ENCODE measurements at places on chromosomes 7 and 10. TPM values are rescaled to one million over a fixed set of nuclear protein-coding genes. Genes with fewer than 3 reads are reported as not detected.
A peak's percentile ranks its signal among the peaks of the same experiment; 100 is the strongest.

Gene VAX1
- not detected for total RNA-seq

Gene ST8SIA6
- 1.1 TPM for total RNA-seq

DNA sequence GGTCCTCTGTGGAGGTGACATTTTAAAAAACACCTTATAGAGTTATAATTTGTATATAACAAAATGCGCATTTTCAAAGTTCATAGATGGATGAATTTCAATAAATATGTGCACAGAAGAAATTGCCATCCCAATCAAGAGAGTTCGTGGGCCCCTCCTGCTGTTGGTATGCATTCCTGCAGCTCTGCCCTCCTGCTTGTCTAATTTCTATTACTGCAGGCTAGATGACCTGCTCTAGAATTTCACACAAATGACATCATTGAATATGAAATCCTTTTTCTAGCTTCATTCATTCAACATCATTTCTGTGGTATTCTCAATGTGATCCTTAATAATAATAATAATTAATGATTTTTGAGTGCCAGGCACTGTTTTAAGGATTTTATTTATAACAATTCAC, 348.2 kb downstream of the SDK1 start:
- no peak for DNase-seq

GRCh38 chr10:78992333-78992732, 76.4 kb upstream of the ZMIZ1 start:
- no peak for DNase-seq

GRCh38 chr7:5478568-5479430, 55.2 kb upstream of the TNRC18 start:
- DNase-seq: no peak

DNA sequence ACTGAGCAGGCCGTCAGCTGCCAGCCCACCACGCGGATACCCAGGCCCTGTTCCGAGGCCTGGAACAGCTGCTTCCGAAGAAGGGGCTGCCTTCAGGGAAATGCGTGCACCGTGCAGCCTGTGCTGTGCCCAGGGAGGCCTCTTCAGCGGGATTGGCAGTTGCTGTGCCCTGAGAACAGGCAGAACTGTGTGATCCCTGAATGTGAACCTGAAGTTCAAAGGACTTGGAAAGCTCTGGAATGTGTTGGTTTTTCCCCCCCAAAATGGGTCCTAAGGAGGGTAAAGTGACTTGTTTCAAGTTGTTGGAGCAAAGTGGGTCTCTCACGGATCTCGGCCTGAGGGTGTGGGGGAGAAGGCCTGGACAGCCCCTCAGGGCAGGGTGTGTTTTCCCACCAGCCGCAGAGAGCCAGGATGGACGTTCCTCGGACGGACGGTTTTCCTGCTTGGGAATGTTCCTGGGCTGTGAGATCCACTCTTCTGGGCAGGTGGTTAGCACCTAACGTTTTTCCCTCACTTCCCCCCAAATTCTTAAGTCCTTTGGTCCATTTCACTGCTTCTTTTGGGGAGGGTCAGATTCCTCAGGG, 2.1 kb downstream of the SPRN start:
- no peak for DNase-seq

- DNase-seq: no peak
Observed at GRCh38 chr7:837001-837400, 4.7 kb downstream of the SUN1 start.

Gene MYH16
- total RNA-seq: not detected

Gene MYO1G
- total RNA-seq: 0.19 TPM

- no peak for DNase-seq
Observed at GRCh38 chr7:150317748-150318444, 5.3 kb upstream of the LRRC61 start.

DNA sequence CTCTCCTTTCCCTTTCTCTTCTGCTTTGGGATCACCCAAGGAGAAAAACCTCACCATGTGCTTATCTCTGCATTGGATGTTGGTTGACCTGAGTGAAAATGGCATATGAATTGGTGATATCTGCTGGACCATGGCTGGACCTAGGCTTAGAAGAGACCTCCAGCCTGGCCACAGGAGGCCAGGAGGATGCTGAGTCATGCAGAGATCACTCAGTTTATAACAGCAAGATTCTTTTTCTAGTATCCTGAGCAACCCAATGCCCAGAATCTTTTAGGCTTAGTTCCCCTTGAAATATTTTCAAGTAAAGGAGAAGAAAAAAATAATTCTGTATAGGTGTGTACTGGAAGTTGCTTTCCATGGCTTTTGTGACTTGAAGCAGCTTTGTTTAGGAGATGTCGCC, 236.3 kb downstream of the KLF6 start:
- no peak for DNase-seq

DNA sequence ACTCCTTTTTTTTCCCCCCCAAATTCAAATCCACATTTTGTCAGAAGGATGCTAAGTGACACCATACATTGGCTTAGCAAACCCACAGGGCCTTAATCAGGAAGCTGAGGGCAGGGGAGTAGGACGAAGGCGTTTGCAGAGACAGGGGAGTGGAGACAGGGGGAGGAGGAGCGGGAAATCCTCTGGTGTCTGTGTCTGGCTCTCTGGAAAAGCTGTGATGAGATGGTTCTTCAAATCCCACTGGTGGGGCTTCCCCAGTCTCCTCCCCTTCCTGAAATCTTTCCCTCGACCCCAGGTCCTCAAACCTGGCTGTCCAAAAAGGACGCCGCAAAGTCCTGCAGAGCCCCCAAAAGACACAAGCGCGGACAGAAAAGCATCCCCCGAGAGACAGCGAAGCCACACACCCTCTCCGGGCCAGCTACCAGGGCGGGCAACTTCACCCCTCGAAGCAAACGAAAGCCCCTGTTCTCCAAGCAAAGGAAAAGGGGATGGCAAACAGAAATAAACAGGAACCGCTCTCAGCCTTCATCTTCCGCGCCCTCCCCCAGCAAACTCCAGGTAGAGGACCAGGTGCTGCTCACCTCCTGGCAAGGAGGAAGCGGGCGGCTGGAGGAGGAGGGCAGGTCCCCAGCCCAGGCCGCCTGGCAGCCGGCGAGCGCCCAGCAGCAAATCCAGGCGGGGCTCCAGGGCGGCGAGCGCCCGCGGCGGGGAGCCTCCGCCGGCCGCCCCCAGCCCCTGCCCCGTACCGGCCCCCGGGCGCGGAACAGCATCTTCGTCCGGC, 520 bp downstream of the ELAPOR2 start:
- peak; percentile 10 for DNase-seq

DNA sequence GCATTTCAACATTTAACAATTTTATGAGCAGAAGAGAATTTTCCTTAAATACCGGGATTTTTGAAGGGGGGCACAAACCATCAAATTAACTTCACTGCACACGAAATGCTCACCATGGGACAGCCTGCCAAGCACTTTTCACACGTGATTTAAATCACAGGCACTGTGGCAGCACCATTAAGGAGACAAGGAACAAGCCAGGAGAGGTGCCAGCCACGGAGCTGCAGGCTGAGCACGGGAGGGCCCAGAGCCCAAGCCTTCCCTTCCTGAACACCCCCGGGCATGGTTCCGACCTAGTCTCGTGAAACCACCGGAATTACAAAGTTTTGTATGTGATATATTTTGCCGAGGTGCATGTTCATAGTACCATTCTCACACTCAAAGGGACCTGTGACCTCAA, 13.4 kb downstream of the PITRM1 start:
- DNase-seq: no peak

DNA sequence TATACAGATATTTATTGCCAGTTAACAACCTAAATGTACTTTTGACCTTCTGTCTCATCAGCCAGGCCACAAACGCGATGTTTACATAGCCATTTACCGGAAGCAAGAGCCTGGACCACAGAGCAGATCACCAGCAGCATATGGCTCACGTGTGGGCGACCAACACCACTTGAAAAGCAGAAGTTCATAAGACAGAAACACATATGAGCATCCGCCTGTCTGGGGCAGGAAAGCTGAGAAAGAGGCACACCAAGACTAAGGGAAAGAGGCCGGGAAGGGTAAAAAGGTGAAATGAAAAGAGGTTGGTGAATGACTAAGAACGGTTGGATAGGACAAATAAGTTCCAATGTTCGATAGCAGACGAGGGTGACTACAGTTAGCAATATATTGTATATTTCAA, 1.3 kb downstream of the ABCB1 start:
- DNase-seq: no peak

- no peak for DNase-seq
Observed at GRCh38 chr10:74640134-74640921, 186.1 kb upstream of the KAT6B start.
